ENCODE measurements at places on chromosomes 7 and 10.

DNA sequence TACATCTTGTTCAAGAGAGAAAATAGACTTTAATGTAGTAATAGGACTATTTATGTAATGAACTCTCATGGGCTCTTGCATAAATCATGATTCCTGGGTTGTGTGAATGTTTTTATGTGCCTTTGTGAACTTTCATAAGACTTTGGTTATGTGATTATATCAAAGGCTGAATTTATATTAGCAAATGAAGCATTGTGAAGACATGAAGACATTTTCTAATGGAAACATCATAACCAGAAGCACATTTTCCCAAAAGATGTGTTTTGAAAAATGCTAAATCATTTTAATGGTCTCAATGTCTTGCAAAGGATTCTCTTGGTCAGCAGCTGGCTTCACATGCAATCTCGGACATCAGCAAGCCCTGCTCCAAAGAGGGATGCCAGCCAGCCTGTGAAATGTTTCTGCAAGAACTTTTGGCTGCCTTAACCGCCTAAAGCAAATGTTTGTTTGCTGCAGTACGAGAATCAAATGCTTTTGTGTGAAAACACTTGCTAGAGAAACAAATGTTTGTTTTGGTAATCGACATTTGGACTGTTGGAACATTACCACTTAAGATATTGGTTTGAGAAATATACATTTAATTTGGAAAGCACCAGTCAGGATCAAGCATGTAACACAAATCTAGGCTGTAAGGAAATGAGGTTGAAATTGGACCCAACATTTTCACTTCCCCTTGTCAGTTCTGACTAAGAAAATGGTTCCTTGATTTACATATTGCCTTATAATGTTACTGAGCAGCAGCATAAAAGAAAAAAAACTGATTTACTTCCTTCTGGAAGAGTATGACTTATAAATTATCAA is 102.1 kb downstream of the RTKN2 start:
- no peak for DNase-seq

- no peak for DNase-seq
Measured at GRCh38 chr7:22159341-22159740, 197.6 kb downstream of the RAPGEF5 start.

DNA sequence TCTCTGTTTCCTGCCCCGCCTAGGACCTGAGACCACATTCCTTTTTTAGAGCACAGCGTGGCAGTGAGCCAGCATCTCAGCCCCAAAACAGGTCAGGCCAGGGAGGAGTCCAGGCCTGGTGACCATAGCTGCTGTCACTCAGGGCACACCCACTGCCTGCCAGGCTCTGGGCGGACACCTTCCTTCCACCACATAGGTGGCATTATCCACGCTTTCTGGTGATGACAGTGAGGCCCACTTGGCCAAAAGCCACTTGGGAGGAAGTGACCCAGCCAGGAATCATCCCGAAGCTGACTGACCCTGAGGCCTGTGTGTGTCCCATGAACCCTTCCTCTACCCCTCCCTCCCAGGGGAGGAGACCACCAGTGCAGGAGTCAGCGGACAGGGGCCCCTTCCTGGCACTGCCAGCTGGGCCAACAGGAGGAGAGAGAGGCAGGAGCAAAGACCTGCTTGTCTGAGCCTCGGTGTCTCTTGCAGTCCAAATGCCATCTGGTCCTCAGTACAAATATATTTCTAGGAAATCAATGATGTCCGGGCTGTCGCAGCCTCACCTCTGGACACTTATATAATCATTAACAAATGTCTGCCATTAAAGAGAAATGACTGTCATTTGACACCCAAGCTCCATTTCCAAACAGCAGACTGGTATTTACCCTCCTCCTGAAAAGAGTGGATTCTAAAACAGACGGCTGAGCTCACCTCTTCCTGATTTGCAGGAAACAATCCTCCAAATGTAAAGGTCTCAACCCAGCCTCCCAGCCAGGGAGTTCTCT is 63.0 kb downstream of the ABRAXAS2 start:
- peak; percentile 51 for DNase-seq

DNA sequence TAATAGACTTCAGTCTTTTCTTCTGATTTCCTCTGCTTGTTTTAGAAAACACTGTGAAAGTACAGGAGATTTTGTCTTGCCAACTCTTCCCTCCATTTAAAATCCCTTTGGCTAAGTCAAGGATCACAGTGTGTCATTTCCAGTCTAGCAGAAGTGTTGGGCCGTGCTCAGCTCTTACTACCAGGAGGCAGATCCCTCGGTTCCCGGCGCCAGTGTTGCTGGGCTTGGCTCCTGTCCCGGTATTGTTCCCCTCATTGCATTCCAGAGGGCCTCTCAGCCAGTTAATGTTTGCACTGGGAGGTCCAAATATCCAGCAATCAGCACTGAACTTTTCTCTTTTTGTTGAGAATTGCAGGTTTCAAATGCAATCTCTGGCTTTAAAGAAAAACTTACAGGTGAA is 612.1 kb upstream of the MGMT start:
- DNase-seq, result peak; percentile 71

GRCh38 chr10:11823122-11823988 is at the start of gene PROSER2:
TSS of gene PROSER2 (plus strand) at chr10:11823356. CDS start at chr10:11852078, 28,722 bp downstream.
- no peak for DNase-seq

DNA sequence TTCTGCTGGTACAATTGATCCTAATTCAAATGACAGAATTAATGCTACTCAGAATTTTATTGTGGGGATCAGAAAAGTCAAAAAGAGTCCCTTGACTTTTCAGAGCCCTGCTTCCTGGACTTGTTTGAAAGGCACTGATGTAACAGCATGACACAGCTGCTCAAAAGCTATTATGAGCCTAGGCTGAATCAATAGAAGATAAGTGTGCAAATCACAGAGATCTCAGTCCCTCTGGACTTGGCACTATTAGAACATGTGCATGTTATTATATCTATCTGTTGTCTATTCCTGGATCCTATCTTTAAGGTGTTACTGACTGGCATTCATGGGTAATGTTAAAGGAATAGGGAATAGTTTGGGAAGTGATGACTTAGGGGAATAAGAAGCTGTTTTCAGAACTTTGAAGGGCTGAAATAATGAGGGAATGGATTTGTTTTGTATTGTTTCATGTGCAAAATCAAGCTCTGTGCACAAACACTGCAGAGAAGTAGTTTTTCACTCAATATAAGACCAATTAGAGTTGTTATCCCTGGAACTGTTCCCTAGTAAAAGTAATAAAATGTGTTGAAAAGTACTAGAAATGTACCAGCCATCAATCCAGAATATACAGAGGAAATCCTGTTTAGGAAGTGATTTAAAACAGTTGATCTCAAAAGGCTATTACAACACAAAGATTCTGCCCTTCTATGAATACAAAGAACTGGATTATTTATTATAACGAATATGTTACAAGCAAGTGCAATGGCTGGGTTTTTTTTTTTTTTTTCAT is 814.9 kb upstream of the C7orf33 start:
- no peak for DNase-seq

- DNase-seq, result no peak
Measured at GRCh38 chr7:95526128-95526738, 40.5 kb downstream of the ASB4 start.

GRCh38 chr10:5574642-5575131 is 49.9 kb downstream of the CALML3 start:
- no peak for DNase-seq

GRCh38 chr7:35819310-35819709 is 18.5 kb downstream of the SEPTIN7 start:
- DNase-seq, result no peak

DNA sequence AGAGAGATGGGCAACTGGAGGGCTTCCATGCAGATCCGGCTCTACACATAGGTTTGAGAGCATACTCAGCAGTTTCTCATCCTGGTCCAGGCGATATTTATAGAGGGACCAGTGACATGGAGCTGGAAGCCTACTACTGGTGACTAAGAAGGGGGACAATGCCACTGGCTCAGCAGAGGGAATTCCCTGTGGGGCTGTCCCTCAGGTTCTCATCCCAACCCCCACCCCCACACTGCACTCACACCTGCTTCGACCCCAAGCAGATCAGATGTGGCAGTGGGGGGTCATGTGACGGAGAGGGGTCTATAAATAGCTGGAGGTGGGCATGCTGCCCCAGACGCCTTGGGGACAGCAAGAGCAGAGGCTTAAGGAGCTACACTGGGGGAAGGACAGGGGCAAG is at the start of gene CLCN1:
Gene CLCN1 (plus strand): TSS at position 336 of the 400 bp plus-strand sequence. CDS start 102 bp downstream, outside the sequence.
- no peak for DNase-seq

DNA sequence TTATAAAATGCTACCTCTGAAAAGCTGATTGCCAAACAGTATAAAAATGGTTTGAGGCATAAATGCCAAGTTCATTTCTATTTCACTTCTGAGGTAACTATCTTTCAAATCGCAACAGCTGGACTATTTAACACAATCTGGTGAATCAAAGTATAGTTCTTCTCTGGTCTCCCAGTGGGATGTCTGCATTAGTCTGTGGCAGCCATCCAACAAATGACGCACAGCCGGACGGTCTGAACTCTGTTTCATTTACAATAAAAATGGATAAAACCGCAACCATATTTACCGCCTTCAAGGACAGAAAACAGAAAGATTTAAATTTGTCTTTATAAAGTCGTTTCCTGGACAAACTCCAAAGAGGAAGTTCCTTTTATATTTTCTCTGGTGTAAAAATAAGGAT is 41.9 kb downstream of the ENO4 start:
- peak; percentile 57 for DNase-seq

- DNase-seq, result no peak
Measured at GRCh38 chr10:12922117-12922900, 79.2 kb downstream of the CCDC3 start.

DNA sequence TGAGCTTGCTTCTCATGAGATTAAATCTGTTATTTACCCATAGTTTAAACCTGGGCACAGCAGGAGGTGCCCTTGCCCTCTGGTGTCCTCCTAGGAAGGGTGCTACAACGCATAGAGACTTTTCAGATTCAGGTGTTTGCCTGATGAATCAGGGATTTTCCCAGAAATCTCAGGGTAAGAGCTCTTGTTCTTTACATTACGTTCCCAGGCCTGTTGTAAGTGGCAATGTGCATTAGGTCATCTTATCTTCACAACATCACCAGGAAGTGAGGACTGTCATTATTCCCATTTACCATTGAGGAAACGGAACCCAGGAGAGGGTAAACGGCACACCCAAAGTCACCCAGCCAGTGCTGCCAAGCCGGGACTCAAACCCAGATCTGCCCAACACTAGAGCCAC is 73.0 kb downstream of the NHLRC2 start:
- DNase-seq, result no peak

DNA sequence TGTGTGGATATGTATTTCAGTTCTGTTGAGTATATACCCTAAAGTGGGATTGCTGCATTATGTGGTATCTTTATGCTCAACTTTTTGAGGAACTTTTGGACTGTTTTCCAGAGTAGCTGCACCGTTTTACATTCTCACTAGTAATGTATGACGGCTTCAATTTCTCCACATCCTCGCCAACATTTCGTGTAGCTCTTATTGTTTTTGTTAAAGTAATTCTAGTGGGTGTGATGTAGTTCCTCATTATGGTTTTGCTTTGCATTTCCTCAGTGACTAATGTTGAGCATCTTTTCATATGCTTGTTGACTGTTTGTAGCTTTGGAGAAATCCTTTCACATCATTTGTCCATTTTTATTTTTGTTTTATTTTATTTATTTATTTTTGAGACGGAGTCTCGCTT is 4.5 kb downstream of the STMP1 start:
- DNase-seq, result no peak

GRCh38 chr7:101216001-101216859 is 1.2 kb downstream of the PLOD3 start:
- DNase-seq, result no peak

- peak; percentile 40 for DNase-seq
Measured at GRCh38 chr10:30803892-30804322, 174.4 kb upstream of the LYZL2 start.

- DNase-seq, result no peak
Measured at GRCh38 chr7:94052398-94053180, 48.4 kb upstream of the BET1 start.

DNA sequence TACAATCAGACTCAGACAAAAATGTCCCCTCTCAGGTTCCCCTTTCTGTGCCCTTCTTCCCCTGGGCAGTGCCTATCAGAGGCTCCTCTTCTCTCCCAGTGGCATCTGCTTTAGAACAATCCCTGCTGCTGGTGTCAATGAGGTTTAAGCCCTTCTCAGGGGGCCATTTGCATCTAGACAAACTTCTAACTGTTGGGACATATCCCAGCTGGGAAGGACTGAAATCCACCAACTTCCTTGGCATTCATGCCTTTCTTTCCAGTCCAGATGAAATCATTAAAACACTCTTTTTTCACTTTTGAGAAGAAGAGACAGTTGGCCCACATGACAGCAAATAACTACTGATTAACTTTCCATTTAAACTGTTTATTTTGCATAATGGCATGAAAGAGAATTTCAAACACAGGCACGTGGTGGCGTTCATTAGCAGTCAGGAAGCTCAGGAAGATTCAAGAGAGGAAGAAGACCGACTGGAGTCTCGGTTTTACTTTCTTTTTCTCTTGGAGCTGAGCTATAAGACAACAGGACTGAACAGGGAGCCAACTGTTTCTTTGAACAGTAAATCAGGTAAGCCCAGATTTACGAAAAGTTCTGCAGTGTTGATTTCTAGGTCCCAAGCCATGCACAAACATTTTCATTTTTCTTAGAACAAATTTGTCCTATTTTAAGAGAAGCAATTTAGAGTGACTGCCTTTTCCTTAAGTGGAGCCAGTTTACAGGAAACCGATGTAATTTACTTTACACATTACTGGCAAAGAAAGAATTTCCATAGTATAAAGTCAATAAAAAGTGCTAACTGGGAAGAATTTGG is at the start of gene GIMAP2:
Gene GIMAP2 (plus strand): TSS at position 488 of the 811 bp plus-strand sequence. CDS start 1,354 bp downstream, outside the sequence.
- DNase-seq, result peak; percentile 19

- no peak for DNase-seq
Measured at GRCh38 chr7:1720326-1720725, 50.2 kb downstream of the ELFN1 start.

DNA sequence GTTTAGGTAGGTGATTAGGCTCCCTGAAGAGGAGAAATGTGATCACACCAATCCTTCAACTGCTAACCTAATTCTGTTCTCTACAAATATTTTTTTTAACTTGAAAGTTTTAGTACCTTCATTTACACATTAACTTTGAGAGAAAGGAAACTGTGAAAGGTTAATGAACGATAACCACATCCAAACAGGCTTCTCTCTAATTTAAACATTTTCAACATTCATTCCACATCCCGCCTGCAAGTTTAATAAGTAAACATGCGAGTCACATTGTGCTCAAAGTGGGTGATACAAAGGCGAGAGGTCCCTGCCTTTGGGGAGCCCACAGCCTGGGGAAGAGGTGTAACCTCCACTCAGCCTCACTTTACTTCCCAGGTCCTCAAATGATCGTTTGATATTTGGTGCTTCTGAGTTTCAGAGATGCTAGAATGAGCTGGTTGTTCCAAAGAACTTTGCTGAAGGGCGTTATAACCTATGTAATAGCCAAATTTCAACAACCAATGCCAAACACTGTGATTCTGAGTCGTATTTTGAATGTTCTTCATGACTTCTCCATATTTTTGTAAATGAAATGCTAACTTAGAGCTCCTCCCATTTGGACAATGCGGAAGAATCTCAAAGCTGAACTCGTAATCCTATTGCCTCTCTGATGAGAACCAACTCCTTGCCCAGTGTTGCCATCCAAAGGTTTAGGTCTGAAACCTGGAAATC is 47.5 kb downstream of the DENND2A start:
- DNase-seq, result no peak

- no peak for DNase-seq
Measured at GRCh38 chr10:113027574-113028455, 77.8 kb downstream of the TCF7L2 start.

Measured in adrenal gland (tissue), 19 donors.